Esophagus squamous epithelium (tissue), 5 donors: ENCODE measurements at places on chromosomes 1 and 21. TPM values are rescaled to one million over a fixed set of nuclear protein-coding genes. Genes with fewer than 3 reads are reported as not detected.
A peak's percentile ranks its signal among the peaks of the same experiment; 100 is the strongest.

DNA sequence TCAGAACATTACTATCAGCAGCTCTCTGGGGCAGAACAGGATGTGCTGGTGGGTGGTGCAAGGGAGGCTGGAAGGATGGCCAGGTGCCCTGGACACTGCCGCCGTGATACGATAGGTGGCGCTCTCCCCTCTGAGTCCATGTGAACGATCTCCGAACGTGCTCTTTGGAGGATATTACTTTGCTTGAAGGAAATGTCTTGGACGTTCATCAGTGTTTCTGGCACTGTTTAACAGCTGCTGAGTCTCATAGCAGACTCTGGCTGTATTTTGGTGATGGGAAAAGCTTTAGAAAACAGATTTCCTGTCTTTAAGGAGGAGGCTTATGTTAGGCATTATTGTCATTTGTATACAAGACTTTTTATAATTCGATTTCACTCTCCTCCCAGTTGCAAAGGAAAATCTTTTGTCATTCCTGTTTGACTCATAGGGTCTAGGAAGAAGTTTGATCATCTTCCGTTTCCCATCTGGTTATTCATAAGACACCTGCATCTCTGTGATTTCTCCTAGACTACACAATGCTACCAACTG is 386.2 kb upstream of the ADGRL2 start:
- no peak for DNase-seq

DNA sequence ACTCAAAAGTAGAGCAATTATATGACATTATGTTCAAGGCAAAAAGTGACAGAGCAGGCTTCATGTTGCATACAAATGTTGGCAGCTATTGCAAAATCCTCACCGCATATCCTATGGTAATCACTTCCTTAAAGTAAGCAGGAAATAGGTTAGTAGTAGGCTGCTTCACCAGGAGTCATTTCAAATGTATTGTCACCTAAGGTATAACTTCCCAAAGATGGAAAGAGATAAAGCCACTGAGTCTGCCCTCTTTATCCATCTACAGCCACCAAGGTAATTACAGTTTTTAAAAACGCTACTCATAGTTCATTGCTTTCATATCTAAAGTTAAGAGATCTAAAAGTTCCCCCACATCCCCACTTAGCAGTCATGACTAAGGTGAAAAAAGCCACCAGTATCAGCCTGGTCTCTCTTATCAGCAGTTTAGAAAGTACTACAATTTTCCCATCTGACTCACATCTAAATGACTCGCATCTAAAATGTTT is 31.6 kb upstream of the UBE2U start:
- DNase-seq, result no peak

DNA sequence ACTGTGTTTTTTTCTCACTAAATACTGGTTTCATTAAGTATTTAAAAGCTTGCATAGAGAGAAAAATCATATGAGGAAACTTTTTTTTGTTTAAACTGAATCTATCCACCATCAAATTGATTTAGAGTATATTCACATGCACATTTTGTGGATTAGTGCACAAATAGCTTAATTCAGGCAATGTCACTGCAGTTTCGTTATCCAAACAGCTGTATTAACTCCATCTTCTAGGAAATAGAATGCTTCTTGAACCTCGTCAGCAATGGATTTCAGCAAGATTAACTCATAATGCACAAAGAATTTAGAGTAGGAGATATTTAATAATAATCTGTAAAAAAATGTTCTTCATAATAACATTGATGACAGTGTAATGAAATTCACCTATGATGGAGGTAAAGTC is 37.5 kb downstream of the NEXN start:
- DNase-seq, result no peak

DNA sequence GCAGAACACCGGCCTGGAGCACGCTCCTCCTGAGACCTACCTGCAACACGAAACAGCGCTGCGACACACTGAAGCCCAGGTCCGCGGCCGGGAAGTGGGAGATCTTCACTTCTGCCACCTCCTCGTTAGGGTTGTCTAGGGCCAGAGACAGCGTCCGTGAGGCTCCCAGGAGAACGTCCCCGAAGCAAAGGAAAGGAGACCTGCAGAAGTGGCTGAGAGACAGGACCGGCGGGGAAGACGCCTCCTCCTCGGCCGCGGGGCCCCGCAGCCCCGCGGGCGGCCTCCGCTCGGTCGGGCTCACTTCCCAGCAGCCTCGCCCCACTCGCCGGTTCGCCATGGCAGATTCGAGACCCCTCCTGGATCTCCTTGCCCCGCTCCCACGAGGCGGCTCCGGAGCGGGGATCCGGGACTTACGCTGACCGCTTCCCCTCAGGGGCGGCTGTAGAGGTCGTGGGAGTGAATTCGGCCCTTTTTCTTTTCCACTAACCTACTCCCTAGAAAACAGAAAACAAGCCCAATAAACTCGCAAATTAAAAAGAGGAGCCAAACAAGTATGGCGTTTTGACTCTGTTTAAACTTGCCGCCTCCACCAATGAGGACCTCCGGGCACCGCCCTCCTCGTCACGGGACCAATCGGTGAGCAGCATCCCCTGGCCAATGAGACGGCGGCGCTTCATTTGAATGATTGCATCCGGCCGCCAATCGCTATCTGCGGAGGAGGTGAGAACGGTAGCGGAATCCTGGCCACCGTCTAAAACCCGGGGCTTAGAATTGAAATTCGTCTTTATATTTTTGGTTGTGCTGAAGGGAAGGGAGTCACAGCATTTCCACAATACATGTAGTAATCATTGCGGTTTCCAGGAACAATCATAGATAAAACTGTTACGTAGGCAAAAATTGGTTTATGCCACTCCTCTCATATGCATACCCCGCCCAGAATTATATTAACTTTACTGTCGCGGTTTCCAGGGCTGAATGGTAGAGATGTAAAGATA is at the start of gene ASPM:
Gene ASPM (minus strand): TSS at position 569 of the 995 bp plus-strand sequence. CDS start 232 bp downstream, at position 337.
- DNase-seq, result peak; percentile 53

GRCh38 chr21:14271053-14271452 is 55.1 kb downstream of the RBM11 start:
- DNase-seq, result no peak

DNA sequence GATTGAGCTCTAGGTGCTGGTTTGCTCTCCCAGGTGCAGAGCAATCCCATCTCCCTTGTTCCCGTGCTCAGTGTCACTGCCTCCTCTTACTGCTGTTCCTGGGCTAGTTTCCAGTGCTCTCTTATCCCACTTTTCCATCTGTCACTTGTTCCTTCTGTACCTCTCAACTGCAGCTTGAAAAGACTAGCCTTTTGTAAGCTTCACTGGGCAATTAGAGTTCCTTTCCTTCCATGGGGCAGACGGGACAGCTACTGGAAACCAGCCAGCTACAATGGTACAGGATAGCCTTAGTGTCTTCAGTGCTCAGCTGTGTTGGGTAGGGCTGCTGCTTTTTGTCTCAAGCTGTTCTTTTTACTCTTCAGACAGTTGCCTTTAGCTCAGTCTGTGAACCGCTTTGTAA is 31.6 kb downstream of the AGT start:
- DNase-seq, result no peak

GRCh38 chr1:226108935-226109828 is 46.7 kb downstream of the H3-3A start:
- DNase-seq, result no peak

- DNase-seq, result no peak
Observed at GRCh38 chr21:40547906-40548513, 298.9 kb downstream of the DSCAM start.

DNA sequence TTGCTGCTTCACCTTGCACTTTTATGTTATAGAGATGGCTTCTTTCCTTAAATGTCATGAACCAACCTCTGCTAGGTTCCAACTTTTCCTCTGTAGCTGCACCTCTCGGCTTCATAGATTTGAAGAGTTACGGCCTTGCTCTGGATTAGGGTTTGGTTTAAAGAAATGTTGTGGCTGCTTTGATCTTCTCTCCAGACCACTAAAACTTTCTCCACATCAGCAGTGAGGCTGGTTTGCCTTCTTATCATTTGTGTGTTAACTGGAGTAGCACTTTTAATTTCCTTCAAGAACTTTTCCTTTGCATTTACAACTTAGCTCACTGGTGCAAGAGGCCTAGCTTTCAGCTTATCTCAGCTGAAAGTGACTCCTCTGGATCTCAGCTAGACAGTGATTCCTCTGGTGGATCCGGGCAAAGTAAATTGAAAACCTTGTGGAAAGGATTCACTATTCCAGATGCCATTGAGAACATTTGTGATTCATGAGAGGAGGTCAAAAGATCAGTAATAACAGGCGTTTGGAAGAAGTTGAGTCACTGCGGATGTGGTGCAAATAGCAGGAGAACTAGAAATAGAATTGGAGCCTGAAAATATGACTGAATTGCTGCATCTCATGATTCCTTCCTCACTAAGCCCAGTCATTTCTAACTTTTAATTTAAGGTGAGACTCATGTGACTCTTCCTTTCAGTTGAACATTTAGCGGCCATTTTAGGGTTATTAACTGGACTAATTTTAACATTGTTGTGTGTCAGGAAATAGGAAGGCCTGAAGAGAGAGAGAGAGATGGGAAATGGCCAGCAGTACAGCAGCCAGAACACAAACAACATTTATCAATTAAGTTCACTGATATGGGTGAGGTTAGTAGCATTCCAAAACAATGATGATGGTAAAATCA is 16.2 kb upstream of the RGS1 start:
- no peak for DNase-seq

DNA sequence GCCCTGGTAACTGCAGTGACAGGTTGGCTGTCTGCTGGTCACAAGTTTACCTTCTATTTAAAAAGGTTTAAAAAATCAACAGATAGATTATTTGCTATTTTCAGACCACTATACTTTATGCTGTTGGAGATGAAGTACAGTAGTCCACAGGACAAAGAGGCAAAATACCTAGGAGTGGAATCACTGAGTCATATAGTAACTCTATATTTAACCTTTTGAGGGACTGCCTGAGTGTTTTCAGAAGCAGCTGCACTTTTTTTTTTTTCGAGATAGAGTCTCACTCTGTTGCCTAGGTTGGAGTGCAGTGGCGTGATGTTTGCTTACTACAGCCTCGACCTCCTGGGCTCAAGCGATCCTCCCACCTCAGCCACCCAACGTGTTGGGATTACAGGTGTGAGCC is 11.7 kb downstream of the CNIH4 start:
- DNase-seq, result no peak

DNA sequence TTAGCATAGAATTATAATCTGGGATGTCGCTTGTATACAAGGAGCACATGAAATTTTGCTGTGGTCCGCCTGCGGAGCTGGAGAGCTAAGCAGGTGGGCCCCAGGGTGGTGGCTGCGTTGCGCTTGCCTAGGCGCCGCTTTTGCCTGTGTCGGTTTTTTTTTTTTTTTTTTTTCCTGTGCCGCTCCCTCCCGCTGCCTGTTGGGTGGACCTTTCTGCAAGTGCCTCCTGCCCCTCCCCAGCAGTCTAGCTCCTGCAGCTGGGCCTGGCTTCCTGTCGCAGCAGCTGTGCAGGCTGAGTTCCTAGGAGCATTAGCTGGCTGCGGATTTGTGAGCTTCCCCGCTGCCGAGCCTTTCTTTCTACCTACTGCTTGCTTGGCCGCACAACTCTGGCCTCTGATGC is 20.6 kb downstream of the PYHIN1 start:
- no peak for DNase-seq

DNA sequence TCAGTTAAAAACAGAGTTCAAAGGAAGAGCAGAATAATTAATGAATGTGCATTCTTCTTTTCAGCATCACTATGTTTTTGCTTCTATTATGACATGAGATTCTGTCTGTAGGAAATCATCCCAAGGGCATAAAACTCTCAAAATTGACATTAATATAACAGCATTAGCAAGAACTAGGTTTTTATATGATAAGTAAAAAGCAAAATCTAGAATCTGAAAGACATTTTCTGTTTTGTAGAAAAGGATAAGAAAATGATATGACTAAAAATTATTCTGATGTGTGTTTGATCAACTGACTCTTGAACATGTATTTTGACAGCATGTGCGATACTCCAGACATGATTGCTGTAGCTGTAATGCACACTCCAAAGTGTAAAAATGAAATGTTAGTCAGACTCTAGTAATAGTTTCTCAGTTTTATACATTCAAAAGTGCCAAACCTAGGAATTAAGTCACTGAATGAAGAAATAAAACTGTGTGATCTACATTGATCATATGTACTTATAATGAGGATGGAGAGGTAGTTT is 197.3 kb downstream of the NCAM2 start:
- DNase-seq, result no peak

DNA sequence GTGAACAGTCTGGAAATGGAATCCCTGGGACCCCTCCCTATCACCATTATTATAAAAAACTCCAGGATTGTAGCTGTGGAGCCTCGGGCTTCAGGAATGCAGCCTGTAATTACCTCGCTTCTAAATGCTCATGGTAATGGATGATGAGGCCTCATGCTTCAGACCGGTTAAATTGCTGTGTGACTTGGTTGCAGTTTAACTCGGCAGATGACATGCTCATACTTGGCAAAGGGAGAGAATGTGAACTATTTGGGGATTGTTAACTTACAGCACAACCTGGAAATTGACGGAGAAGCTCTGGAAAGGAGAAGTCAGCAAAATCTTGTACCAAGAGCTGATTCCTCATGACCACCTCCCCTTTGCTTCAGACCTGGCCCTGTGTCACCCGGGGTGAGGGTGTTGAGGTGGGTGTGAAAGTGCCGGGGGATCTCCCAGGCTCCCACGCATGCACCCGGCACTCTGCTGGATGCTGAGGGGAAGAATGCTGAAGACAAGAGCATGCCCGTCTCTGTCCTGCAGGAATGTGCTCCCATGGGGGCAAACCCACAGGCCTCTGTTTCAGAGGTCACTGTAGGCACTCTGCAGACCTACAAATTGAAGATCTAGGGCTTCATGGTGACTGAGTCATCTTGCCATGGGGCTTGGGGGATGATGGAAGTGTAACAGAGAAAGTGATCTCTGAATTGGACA is 364.8 kb downstream of the RPS6KC1 start:
- no peak for DNase-seq

DNA sequence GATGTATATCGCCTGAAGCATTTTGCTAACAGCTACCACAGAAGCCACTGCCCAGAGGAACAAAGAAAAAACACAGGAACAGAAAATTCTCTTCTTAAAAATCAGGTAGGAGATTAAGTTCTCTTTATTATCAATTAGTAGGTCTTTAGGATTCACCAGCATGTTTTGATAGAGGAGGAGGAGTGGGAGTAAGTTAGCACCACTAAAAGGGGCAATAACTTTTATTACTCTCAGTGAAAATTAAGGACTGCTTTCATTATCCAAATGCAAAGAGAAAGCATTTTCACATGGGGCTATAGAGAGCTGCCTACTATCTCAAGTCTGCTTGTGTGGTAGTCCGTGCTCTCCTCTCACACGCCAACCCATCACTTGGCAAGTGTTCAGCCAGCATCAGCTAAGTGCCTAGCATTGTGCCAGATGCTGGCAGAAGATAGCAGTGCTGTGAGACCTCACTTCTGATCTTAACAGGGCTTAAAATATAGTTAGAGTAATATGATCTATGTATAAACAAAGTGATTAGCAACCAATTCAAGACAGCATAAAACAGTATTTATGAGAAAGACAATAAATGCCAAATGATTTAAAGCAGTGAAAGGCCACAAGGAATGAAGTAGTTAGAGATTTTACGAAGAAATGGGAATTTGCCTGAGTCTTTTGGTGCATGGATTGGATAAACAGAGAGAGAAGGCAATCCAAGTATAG is 39.8 kb downstream of the ASTN1 start:
- no peak for DNase-seq

Gene TLR5
- 5.1 TPM for total RNA-seq

Gene ORC1
- 1.7 TPM for total RNA-seq

Gene OR2G6
- not detected for total RNA-seq

Gene IGFN1
- total RNA-seq, result not detected

Gene FCRL1
- not detected for total RNA-seq

Gene FAM78B
- 1.7 TPM for total RNA-seq
